ENCODE measurements at places on chromosomes 1 and 21.
A peak's percentile ranks its signal among the peaks of the same experiment; 100 is the strongest.

DNA sequence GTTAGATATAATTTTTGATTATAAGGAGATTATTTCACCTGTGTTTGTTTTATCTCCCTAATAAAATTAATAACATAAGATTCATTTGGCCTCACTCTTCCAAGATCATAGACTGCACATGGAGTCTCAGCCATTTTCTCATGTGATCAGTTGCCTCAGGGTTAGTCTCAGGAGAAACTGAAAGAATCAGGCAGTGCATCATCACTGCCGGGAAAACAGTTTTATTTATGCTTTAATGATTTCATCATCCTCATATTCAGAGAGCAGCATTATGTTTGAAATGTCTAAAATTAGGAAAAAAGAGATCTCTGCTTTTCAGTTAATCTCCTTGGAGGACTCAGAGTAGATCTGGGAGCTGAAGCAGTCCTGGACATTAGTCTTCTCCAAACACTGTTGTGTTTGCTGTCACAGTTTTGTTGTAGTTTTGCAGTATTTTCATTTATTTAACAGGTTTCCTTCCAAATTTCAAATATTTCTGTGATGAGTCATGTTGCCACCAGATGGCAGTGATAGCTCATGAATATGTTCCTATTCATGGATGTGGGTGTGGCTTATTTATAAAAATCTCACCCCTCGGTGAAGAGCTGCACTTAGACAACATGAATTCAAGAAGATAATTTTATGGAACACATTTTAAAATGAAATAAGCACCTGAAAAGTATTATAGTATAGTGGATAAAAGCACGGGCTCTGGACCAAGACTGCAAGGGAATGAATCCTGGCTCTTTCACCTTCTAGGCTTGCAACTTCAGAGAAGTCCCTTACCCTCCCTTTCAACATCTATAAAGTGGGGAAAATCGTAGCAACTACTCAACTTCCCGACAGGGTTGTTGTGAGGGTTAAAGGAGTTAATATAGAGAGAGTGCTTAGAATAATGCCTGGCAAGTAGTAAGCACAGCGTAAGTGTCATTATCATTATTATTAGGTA, 31.2 kb downstream of the CHD1L start:
- peak; percentile 53 for DNase-seq

- no peak for DNase-seq
Observed at GRCh38 chr1:194568610-194569009, 1382.2 kb upstream of the B3GALT2 start.

DNA sequence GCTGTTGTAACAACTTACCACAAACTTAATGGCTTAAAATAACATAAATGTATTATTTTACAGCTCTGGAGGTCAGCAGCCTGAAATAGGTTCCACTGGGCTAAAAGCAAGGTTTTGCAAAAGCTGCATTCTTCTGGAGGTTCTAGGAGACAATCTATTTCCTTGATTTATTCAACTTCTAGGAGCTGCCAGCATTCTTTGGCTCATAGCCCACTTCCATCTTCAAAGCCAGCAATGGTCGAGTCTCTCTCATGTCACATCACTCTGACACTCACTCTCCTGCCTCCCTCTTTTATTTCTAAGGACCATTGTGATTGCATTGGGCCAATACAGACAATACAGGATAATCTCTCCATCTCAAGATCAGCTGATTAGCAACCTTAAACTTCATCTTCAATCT, 15.1 kb upstream of the FOXJ3 start:
- DNase-seq, result no peak

DNA sequence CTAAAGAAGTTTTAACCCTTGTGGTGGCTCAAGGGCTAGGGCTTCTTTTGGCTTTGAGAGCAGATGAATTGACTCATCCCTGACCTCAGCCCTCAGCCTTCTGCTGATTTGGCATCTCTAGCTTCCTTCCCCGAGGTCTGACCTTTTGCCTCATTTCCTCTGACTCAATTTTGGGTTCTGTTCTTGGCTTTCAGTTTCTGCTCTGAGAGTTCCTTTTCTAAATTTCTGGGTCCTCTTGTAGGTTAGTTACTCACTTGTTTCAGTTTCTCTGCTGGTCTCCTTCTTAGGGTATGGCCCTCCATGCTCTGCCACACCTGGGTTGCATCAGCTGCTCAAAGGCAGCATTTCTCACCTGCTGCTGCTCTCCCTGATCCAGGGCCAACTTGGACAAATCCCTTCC, 19.4 kb downstream of the PDE4B start:
- peak; percentile 39 for DNase-seq

- no peak for DNase-seq
Observed at GRCh38 chr21:39650306-39650705, 37.6 kb downstream of the B3GALT5 start.

DNA sequence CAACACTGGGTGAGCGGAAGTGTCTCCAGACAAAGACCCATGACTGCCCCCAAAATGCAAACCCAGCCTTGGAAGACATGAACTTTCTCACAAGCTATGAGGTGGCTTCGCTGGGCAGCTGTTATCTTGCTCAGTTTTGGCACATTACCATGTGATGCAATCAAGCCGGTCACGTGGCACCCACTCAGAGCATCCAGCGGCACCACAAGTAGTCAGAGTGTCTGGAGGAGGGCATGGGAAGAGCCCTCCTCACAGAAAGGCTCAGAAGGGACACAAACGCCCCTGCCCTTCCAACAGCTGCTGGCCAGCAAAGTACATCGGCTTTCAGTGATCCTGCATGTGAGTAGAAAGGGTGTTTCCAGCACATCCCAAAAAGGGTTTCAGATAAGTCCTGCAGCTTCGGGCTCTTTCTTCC, 145.5 kb upstream of the IRF2BP2 start:
- DNase-seq, result no peak

GRCh38 chr1:154502066-154502743, at the start of the genes SHE and TDRD10:
TSS of gene SHE (minus strand) at chr1:154502412. CDS start at chr1:154502026, 386 bp downstream.
TSS of gene TDRD10 (plus strand) at chr1:154502219. CDS start at chr1:154506904, 4,685 bp downstream.
- no peak for DNase-seq

GRCh38 chr1:211595419-211595818, 16.5 kb upstream of the SLC30A1 start:
- DNase-seq, result no peak

GRCh38 chr1:66437136-66437401, 96.9 kb upstream of the SGIP1 start:
- no peak for DNase-seq

GRCh38 chr1:167486090-167486824, 32.1 kb downstream of the CD247 start:
- no peak for DNase-seq

All from NCI-H2081 (cell line).